ENCODE measurements at places on chromosomes 7 and 10.

GRCh38 chr7:12719141-12719919, 31.9 kb downstream of the ARL4A start:
- no peak for DNase-seq

GRCh38 chr7:137642031-137642430, 204.7 kb downstream of the DGKI start:
- DNase-seq = no peak

DNA sequence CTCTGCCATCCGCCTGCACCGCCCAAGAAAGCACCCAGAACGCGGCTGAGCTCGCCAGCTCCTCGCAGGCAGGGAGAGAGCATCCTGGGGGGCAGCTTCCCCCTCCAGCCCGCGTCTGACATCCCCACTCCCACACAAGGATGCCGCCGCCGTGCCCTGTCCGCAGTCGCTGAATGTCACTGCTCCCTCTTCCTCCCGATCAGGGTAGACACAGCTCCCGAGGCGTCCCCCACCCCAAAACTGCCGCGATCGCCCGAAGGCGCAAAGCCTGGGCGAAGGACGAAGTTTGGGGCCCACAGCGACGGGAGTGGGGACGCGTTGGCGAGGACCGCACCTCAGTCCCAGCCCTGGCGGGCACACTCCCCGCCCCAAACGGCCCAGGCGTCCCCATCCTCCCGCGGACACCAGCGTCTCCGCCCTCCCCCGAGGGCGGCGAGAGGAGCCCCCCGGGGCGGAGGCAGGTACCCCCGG, 1.5 kb upstream of the KAT6B start:
- peak; percentile 10 for DNase-seq

- DNase-seq = no peak
These were observed 72.4 kb upstream of the VSTM2A start for GRCh38 chr7:54469740-54470139.

DNA sequence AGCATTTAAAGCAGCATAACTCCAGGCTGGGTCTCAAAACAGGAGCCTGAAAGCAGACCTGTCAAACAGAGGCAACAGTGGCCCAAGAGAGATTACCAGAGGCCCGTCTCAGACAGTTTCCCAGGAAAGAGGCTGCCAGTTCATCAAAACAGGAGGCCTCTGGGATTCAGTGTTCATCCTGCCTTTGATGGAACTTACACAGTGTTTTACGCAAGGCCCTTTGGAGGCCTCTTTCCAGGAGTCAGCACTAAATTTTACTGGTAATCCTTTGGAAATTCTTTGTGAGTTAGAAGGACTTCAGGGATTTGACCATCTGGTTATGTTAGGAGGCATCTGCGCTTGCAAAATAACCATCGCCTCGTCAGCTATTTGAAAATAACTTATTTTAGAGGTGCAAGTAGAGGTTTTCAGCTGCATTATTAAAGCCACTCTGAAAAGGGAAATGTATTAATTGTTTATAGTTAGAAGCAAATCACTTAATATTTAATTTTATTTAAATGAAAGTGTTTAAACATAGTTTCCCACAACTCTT, 501.2 kb upstream of the COBL start:
- DNase-seq = no peak

GRCh38 chr7:69301253-69301652, 297.0 kb upstream of the AUTS2 start:
- no peak for DNase-seq

- peak; percentile 96 for DNase-seq
These were observed 40.0 kb downstream of the GOLGA7B start for GRCh38 chr10:97889461-97890265.

DNA sequence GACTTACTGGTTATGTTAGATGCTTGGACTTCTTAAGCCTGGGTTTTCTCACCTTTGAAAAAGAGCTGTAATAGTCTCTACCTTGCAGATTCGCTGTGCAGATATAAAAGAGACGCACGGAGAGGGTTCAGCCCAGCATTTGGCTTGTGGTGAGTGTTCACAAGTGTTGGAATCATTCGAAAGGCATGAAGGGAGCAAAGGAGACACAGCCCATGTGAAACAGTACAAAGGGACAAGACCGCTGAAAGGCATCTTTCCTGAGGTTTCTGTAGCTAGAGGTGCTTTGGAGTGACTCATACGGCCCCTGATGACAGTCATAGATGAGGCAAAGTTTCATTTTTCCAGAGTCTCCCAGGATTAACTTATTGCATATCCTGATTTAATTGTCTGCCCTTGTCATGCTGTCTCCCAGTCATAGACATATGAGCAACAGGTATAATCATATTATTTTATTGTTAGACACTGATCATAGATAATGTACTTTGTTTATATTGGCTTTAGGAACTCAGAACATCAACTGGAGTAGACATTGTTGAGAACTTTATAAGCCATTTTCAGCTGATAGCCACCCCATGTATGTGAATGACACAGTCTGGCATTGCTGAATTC, 171.1 kb downstream of the ADRA2A start:
- no peak for DNase-seq

GRCh38 chr10:130230611-130231010, 94.4 kb downstream of the GLRX3 start:
- no peak for DNase-seq

- no peak for DNase-seq
These were observed 109.4 kb downstream of the MAD1L1 start for GRCh38 chr7:2123360-2123759.

- no peak for DNase-seq
These were observed 65.7 kb downstream of the GBF1 start for GRCh38 chr10:102311025-102311420.

DNA sequence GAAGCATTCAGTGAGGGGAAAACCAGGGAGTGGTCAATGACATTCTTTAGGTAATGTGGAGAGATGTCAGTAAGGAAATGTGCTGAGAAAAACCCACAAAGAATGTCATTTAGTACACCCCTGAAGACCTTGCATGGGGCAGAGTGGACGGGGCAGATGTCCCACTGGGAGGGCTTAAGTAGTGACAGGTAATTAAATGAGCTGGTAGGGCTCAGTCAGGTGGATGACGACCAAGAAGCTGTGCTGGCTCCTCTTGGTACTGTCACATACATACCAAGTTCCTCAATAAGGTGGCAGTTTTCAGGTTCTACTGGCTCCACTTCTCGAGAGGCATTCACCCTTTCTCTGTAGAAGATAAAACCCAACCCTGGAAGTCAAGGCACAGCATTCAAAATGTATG, 1.8 kb downstream of the PON3 start:
- no peak for DNase-seq

- DNase-seq = no peak
These were observed 32.9 kb upstream of the AKR1C2 start for GRCh38 chr10:5036511-5036910.

DNA sequence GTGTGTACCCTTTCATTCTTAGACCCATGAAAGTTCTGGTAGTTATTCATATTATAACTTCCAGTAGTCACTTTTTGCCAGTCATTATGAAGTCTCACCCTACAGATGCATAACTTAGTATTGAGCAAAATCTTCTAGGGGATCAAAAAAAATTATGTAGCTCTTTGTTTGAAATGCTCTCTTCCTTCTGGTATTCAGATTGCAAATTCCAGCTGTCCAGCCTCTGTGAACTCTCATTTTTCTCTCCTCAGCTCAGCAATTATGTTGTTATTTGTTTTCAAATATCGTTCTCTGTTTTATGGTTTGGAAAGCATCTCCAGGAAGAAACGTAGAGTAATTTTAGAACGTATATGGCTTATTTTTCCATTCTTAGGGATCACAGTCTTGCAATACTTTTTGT, 442.5 kb downstream of the SEMA3D start:
- no peak for DNase-seq

- DNase-seq = no peak
These were observed 213.0 kb downstream of the ABCA13 start for GRCh38 chr7:48384180-48384752.

GRCh38 chr7:54090652-54091213, 451.4 kb upstream of the VSTM2A start:
- DNase-seq = no peak

- no peak for DNase-seq
These were observed 4.7 kb upstream of the ERCC6 start for GRCh38 chr10:49543604-49544003.

- DNase-seq = no peak
These were observed 11.7 kb upstream of the CPA4 start for GRCh38 chr7:130281260-130281659.

DNA sequence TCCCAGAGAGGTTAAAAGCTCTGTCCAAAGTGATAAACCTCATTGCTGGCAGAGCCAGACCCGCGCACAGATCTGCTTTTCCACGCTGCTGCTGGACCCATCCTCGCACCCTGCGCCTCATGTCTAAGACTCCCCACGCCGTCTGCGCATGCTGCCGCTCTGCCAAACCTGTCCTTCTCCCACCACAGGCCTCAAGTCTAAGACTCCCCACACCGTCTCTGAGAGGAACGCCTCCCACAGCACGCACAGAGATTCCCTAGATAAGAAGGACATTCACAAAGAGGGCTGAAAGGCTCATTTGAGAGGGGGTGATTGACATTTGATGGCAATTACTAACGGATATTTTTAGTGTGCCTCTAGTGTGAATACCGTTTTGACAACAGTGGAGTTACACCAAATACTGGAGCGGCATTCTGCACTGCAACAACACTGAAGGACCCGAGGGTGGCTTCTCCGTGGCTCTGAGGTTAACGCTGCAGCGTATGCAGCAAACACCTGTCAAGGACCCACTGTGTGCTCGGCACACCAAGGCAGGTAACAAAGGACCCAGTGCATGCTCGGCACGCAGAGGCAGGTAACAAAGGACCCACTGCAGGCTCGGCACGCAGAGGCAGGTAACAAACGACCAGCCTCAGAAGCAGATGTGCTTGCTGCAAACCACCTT, 231.4 kb downstream of the DNAJB6 start:
- no peak for DNase-seq

DNA sequence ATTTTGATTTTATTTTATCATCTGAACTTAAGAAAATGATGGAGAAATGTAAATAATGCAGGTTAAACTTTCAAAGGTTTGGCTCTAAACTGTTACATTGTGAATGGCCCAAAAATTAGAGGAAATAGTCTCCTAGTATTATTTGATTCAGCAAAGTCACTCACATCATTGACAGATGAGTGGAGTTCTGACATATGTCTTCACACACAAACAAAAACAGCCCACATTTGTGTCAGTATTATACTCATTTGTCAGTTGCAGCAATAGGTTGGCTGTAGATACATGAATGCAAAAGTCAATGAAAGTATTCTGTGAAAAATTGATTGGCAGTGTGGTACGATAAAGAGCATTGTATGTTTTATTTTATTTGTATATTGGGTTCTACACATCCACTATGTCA, 108.8 kb upstream of the BMPER start:
- DNase-seq = no peak

- no peak for DNase-seq
These were observed 177.7 kb upstream of the ADO start for GRCh38 chr10:62626817-62627216.

GRCh38 chr7:132115028-132115427, 461.2 kb downstream of the PLXNA4 start:
- DNase-seq = no peak

DNA sequence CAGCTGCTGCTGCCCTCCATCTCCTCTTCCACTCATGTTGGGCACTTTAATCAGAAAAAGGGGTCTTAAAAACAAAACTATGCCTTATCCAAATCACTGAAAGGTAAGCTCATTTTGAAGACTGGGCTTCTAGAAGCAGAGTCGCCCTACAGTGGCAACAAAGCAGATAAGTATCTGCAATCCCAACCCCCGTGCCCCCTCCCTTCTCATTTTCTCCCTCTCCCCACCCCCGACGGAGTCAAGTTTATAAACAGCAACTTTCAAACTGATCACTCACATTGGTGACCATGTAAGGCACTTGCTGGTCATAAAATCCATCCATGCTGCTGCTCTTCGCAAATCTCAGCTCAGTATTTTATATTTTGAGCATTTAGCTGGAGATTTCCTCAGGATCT, 738 bp downstream of the ETV1 start:
- peak; percentile 27 for DNase-seq

GRCh38 chr7:148753224-148753623, 54.5 kb downstream of the CUL1 start:
- no peak for DNase-seq

DNA sequence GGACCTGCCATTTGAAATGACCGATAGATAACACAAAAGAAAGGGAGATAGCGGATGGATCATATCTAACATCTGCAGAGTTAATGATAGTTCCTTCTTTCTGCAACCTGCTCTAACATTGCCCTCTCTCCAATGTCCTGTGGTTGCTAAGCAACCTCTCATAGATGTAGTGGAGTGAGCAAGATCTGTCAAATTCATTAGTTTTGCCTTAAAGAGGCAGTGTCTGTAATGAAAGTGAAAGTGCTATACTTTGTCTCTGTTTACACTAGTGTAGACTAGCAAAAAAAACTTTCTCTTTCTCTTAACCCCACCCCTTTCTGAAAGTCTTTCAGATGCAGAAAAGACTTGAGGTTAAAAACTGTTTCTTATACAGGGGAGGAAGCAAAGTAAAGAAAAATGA, 1196.9 kb downstream of the SORCS3 start:
- peak; percentile 61 for DNase-seq

- DNase-seq = no peak
These were observed 386.6 kb upstream of the POM121L12 start for GRCh38 chr7:52648872-52649271.

DNA sequence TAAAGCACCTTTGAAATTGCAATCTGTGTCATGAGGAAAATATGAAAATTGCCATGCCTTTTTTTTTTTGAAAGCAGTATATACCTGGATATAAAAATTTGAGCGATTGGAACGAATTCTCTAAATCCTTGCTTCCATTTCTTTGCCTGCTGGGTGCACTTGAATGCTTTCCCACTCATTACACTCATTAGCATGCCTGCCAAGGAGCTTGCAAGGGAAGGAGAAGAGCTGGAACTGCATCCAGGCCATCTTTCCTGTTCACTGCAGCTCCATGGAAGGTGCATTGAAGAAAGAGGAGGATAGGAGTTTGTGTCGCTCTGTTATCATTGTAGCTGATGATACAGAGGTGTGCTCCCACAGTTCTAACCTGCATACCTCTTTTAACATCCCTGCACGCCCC, 102.4 kb upstream of the GJD4 start:
- no peak for DNase-seq

DNA sequence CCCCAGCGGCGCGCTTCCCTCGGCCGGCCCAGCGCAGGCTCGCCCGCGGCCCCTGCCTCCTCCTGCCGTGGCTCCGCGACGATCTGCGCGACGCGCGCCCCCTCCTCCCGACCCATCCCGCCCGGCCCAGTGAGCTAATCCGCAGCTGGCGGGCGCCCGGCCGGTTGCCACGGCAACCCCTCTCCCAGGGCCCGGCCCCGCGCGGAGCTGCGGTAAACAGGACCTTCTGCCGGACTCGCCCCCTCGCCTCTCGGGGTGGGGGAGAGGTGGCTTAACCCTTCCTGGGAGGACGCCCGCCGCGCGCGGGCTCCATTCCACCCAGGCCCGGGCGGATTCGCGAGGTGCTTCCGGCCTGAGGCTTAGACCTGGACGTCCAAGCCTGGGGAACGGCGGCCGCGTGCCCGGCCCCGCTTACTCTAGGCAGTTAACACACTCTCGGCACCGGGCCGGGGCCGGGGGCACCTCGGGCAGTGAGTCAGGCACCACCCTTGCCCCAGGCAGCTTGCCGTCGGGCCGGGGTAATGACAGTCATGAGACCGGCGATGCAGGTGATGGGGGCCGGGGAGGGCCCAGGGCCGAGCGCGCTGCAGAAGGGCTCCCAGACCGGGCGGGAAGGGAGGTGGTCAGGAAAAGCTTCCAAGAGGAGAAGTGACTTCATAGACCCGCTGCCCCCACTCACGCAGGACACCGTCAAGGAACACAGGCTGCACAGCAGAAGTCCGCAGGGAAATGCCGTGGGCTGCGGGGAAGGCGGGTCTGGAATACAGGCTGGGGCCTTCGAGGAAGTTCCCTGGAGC, at the start of gene DENND2A:
DENND2A (minus strand) TSS at position 87 of the 797 bp plus-strand sequence. CDS start 38,416 bp downstream, outside the sequence.
- peak; percentile 51 for DNase-seq

- no peak for DNase-seq
These were observed 87.8 kb downstream of the LCOR start for GRCh38 chr10:96919785-96920430.

GRCh38 chr7:152910545-152911225, 151.1 kb downstream of the ACTR3B start:
- no peak for DNase-seq
